ENCODE measurements at places on chromosomes 5 and 9. TPM values are rescaled to one million over a fixed set of nuclear protein-coding genes. Genes with fewer than 3 reads are reported as not detected.
A peak's percentile ranks its signal among the peaks of the same experiment; 100 is the strongest.

The SV2C gene
- polyA plus RNA-seq: not detected

The LCN1 gene
- not detected for polyA plus RNA-seq

DNA sequence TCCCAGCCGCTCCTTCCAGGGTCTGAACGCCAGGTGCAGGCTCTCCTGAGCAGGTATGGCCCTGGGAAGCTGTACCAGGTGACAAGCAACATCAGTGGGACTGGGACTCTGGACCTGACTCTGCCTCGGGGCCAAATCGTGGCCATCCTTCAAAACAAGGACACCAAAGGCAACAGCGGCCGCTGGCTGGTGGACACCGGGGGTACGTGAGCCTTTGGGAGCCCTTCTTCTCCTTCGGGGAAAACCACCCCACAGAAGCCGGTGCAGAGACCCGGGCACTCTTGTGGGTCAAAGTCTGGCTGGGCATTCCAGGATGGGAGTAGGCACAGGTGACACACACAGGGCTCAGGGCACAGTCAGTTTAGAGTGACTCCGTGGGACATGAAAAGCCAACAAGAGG, 45.8 kb downstream of the ARHGEF37 start:
- DNase-seq: no peak

DNA sequence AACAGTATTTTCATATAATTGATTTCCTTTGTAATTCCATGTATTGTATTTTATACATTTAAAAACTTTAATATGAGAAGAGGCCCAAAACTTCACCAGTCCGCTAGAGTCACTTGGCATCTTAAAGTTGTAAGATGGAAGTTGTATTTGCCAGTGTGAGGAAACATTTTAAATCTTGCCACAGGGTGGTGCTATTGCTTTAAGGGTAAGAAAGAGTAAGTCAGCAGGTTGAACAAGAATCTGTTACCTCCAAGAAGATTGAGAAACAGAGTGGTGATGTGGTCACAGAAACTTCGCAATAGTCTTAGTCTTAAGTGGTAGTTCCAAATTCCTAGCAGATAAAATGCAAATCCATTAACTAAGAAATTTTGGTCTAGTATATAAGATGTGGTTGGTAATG, 39.8 kb upstream of the RANBP6 start:
- DNase-seq: peak; percentile 91

DNA sequence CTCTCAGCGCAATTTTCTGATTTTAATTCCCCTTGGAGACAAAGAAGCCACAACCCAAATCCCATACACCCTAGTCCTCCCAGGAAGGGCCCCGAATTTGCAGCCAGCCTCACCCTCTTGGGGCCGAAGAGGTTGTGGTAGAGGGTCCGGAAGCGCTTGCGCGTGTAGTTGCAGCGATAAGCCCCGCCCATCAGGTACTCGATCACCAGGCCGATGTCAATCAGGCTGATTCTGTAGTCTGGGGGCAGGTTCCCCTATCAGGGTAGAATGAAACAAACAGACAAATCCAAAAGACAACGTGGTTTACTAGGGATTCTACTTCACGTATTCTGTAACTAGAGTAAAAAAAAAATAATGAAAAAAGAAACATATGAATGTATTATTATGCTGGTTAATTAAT, 210.6 kb upstream of the KLF9 start:
- no peak for DNase-seq
